Fibroblast of the aortic adventitia (primary cell): ENCODE measurements at places on chromosomes 2 and 18.
A peak's percentile ranks its signal among the peaks of the same experiment; 100 is the strongest.

DNA sequence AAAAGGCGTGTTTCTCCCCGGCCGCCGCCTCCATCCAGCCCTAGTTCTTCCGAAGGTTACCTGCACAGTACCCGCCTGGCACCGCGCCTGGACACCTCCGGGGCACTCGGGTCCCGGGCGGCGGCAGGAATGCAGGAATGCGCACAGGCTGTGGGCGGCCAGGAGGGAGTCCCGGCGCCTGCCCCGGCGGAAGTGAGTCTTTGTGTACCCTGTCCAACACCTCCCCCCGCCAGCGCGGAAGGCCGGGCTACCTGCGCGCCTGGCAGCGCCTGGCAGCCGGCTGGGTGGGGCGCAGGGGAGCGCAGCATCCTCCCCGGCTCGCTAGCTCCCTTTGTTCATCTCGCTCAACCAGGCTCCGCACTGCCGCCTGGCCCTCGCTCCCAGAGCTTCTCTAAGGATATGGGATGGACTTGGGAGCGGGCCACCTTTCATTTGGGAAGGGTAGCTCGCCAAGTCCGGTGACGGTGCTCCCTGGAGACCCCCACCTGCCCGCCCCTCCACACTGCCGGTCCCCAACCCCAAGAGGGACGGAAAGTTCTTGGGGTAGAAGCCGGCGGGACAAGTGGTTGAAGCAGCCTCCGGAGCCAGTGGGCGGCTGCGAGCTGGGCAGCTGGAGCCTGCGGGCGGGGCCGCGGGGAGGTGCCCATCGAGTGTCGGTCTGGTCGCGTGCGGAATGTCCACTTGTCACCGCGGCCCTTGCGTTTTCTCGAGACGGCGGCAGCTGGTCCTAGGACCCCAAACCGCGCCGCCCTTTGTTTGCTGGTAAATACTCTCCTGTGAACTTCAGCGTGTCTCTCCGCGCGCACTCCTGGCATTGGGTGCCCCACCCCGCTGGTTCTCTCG is 1.2 kb upstream of the ST6GAL2 start:
- no peak for DNase-seq

DNA sequence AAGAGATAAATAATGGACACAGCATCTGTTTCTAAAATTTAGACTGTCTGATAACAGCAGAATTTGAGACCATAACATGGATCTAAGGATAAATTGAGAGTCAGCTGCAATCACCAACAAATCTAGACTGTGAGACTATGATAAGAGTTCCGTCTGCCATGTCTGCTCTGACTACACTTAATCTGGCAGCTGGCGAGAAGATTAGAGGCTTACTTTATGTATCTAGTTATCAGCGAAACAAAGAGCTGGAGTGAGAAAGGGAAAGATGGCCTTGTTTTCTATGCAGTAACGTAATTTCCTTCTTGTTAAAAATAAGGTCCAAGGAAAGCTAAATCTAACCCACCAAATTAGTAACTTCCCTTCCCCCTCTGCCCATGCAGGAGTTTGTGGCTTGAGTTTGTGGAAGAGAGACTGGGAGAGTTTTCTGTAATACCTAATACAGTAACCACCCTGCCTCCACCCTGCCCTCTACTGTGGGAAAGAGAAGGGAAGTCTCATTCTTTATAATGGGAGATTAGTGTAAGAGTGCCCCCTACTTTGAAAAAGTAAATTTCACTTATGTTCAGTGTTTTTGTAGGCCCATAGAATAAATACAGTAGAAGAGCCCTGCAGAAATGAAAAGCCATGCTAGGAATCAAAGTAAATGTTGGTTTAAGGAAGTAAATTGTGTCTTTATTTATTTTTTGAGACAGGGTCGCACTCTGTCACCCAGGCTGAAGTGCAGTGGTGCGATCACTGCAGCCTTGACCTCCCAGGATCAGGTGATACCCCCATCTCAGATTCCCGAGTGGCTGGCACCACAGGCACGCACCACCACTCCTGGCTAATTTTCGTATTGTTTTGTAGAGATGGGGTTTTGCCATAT is 27.5 kb downstream of the EML4 start:
- peak; percentile 53 for DNase-seq

GRCh38 chr2:240346753-240347372 is 88.6 kb upstream of the GPC1 start:
- no peak for DNase-seq

- DNase-seq = no peak
Observed at GRCh38 chr18:58225101-58225500, 181.1 kb downstream of the NEDD4L start.

DNA sequence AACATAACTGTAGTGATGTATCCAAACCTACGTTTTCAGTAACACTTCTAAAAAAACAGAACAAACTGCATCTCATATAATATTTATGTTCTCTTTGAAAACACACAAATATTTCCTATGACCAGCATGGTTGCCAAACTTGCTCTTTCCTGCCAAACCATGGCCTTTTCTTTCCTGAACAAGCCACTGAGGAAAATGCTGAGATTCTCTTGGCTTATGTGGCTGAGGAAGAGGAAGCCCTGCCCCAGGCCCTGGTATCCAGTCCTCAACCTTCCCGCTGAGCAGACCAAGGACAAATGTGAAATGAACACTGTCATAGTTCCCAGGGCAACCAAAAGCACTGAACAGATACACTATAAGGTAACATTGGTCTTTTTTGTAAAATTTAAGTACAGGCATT is 35.9 kb upstream of the NARS1 start:
- peak; percentile 19 for DNase-seq

DNA sequence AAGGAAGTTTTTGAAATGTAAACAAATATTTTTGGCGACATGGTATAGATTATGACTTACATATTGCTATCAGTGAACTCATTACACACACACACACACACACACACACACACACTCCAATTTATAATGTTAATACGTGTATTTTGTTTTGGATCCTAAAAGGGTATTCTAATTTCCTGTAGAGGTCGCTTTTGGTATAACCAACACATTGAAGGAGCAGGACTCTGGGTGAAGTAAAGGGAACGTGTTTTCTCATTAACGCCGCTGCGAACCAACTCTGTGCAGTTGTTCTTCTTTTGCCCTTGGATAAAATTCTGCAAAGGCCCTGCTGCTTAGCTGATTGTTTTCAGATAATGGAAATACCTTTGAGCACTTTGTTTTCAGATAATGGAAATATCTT is 190.4 kb downstream of the PMAIP1 start:
- no peak for DNase-seq

DNA sequence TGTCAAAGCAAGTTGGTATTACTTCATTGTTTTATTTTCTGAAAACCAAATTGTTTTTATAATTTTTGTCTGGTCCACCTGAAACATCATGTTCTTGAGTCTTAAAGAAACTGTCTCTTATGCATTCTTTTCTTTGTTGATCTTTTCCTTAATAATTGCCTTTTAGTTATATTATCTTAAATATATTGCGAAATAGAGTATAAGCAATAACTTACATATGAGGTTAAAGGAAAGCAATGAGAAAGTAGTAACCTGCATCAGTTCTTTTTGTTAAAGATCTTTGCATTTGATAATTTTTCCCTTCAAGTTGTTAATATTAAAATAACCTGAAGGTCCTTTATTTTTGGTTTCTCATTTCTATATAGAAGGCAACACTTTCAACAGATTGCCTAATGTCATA is 315.0 kb downstream of the CTNNA2 start:
- no peak for DNase-seq

- DNase-seq = no peak
Observed at GRCh38 chr2:203732092-203732952, 25.9 kb downstream of the CD28 start.

DNA sequence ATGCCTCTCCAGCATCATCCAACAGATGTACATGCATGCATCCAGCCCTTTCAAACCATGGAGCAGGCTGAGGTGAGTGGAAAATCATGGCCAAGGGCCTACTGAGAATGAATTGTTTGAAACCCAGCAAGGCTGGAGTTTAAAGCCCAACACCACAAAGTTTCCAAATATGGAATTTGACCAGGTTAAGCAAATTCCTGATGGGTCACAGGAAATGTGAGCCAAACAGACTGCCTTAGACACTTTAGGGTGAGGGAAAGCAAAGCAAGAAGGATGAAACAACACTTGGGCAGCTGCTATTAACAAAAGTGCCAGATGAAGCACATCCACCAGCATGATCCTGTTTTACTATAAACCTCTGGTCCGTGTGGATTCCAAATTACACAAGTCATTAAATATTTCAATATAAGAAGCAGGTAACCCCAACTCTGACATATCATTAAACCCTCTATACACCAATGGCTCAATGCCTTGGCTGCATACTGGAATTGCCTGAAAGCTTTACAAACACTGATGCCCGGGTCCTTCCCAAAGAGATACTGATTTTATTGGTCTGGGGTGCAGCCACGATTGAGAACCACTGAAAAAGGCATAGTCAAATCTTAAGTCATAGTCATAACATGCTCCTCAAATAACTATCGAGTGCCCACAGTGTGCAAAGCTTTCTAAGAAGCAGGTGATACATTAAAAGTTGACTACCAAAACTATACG is 9.1 kb downstream of the KLF7 start:
- peak; percentile 34 for DNase-seq
